Ammon's horn (tissue), 1 donor: ENCODE measurements at places on chromosomes 16 and 17.
A peak's percentile ranks its signal among the peaks of the same experiment; 100 is the strongest.

- DNase-seq = no peak
These were observed 182.5 kb upstream of the ASIC2 start for GRCh38 chr17:33475594-33475993.

DNA sequence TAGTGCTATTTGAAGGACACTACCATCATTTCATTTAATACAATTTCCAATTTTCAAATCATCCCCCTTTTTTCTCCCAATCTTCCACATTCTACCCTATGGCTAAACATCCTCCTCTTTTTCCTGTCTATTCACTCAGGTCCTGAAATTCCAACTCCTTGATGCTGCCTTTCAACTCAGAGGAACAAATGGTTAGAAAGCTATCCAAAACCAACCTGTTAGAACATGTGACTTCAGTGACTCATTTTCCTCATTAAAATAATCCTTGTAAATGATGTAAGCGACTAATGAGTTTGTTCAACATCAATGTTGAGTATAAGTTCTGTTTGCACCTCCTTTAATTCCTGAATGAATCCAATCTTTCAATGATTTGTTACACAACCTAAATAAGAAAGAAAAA, 5.5 kb downstream of the PSMD12 start:
- DNase-seq = no peak

GRCh38 chr16:50740736-50741135, 1.1 kb upstream of the CYLD start:
- DNase-seq = no peak

DNA sequence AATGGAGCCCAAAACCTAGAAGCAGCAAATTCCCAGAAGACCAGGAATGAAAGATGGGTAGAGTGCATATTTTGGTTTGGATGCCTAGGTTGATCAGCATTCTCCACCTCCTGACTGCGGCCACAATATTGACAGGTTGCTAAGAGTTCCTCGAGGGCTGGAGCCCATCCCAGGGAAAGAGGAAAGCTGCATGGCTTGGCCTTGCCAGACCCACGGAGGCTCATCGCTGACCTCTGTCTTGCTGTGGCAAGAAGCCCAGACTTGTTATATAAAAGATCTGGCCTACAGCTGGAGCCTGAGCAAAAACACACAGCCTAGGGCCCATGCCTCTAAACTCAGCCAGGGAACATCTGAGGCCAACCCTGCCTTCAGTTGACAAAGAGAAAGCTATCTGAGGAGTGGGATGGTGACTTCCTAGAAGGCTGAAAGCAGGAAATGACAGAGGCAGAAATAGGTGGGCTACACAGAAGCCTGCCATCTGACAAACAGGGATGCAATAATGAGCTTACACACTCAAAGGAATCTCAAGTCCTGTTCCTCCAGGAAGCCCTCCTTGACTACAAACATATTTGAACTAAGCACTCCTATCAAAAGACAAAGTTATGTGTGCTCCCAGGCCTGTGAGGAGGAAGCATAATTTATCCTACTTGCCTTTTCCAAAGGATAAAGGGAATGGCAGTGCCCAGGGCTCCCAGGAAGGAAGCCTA, 22.5 kb upstream of the SLC35B1 start:
- peak; percentile 75 for DNase-seq

DNA sequence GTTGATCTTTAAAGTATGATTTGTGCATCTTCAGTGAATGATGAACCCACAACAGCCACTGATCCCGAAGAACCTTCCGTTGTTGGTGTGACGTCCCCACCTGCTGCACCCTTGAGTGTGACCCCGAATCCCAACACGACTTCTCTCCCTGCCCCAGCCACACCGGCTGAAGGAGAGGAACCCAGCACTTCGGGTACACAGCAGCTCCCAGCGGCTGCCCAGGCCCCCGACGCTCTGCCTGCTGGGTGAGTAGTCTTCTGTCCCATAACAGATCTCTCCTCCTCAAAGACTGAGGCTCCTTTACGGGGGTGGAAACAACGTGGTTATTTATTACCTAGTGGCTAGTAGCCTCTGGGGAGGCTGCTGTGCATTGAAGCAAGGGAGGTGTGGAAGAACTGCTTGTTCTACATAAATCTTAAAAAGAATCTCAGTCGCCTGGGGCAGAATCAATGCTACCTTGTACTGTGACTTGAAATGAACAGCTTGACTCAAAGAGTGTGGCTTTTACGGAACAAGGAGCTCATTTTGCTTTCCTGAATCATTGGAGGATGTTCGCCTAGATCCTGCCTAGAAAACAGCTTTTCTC, 63.0 kb upstream of the CLEC18A start:
- DNase-seq = peak; percentile 36

DNA sequence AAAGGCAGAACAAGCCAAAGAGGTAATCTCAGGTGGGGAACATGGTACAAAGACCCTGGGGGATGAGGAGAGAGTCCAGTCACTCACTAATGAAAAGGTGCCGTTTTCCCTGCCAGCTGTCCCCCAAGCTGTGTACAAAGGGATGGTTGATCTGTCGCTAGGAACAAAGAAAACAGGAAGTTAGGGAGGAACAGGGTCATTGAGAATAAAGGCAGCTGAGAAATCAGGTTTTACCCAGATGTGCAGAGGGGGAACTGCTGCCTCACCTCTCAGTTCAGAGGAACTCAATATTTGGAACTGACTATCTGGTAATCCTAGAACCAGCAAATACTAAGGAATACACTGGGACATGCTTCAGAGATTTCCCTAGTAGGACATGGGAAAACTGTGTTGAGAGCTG, 1.5 kb downstream of the RSKR start:
- DNase-seq = no peak

DNA sequence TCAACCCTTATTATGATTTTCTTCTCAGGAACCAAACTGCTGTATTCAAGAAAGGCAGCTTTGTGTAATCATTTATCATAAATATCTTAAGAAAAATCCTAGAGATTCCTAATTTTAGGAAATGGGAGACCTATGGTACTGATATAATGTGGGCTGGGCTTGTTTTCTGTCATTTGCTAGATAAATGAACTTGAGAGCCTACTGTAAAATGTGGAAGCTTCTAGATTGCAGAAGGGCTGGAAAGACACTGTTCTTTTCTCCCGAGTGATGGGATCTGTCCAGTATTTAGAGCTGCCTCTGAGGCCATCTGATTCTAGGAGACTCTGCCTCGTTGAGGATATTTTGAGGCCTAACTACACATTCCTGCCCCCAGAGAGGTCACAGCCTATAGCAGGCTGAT, 19.9 kb upstream of the STH start:
- DNase-seq = no peak

GRCh38 chr17:15086776-15087295, 178.3 kb downstream of the PMP22 start:
- no peak for DNase-seq

DNA sequence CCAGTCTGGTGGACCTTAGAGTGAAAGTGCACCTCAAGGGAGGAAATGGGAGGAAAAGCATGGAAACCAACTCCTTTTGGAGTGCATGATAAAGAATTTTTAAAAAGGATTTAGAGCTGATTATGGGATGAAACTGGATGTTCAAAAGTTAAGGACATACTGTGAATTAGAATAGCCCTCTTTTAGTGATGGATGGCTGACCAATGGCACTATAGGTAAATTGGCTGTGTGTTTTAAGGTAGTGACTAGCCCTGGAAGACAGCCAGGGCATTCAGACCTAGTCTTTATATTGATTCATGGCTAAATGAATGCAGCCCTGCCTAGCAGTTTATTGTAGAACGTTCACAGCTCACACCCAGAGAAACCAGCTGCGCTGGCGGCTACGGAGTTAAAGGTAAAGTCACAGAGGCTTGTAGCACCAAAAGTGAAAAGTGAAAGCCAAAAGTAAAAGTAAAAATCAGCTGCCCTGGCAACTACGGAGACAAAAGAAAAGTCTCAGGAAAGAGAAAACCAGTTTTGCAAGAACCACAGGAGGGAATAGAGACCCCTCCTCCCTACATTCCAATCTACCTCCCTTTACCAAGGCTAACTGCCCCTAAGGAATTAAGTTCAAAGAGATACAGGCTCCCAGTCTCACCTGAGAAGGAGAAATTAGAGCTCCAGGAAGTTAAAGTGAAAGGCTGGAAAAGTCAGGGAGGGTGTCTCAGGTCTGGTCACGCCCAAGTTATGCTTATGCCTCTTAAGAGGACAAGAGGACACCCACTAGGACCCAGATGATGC, 21.8 kb downstream of the ACSM1 start:
- no peak for DNase-seq

- DNase-seq = no peak
These were observed 3.3 kb downstream of the IFT20 start for GRCh38 chr17:28331891-28332420.

- no peak for DNase-seq
These were observed 48.1 kb upstream of the GOSR1 start for GRCh38 chr17:30429155-30429554.

- no peak for DNase-seq
These were observed 57.8 kb downstream of the ENGASE start for GRCh38 chr17:79132271-79133064.

- DNase-seq = no peak
These were observed 3.2 kb downstream of the OR2C1 start for GRCh38 chr16:3358871-3359270.

DNA sequence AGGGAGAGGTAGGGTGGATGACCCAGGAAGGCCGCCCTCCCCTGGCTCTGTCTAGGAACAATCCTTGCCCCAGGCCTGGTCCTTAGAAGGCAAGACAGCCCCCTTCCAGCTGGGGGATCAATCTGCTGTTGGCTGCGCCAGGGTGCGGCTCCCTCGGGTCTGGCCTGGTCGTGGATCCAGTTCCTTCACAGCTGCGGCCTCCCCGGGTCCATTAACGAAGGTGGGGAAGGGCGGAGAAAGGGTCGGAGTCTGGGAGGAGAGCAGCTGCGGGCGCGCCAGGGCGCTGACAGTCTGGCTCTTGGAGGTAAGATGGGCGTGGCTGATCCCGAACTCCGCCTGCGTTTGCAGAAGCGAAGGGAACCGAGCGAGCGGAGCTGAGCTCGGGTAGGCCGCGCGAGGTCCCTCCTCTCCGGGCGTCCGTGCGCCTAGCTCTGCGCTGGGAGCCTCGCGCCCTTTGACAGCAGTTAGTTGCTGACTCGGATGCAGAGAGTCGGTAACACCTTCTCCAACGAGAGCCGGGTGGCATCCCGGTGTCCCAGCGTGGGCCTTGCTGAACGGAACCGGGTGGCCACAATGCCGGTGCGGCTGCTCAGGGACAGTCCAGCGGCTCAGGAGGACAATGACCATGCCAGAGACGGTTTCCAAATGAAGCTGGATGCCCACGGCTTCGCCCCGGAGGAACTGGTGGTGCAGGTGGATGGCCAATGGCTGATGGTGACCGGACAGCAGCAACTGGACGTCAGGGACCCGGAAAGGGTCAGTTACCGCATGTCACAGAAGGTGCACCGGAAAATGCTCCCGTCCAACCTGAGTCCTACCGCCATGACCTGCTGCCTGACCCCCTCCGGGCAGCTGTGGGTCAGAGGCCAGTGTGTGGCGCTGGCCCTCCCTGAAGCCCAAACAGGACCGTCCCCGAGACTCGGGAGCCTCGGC, at the start of gene HSPB9:
Gene HSPB9 (plus strand): TSS at position 434 of the 933 bp plus-strand sequence. CDS start 47 bp downstream, at position 481.
- no peak for DNase-seq

GRCh38 chr16:65101009-65101408, 20.9 kb downstream of the CDH11 start:
- DNase-seq = no peak

GRCh38 chr17:45127548-45128300, 4.6 kb downstream of the PLCD3 start:
- no peak for DNase-seq

DNA sequence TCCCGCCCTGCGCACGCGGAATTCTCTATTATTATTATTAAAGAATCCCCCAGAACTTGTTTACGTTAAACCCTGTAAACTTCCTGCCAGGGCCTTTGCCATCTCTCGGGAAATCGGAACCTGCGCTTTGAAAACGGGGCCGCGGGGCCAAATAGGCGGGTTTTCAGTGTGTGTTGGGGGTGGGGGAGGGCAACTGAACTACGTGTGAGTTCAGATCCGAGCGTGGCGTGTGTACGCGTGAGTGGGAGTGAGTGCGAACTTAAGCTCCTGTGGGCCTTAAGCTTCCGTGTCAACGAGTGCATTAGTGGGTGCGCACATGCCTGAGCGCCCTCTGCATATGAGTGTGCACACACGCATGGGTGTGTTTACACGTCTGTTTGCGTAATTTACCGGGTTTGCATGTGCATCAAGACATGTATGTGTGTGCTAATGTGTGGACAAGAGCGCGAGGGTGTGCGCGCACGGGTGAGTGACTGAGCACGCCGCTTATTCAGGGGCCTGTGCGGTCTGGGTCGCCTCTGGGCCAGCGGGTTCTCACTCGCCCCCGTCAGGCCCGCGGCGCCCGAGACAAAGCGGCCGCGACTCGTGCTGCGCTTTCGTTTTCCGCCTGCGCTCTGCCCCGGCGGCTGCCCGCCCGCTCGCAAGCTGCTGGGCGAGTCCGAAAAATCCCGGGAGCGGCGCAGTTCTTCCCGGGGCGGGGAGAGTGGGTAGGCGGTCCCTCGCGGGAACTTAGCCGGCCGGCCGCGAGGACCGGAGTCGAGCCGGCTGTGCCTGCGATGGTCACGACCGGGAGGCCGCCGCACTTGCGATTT, 1.2 kb upstream of the FOXF1 start:
- no peak for DNase-seq

GRCh38 chr16:66489818-66490217, 60.1 kb downstream of the TK2 start:
- DNase-seq = no peak

GRCh38 chr17:56313201-56313600, 159.9 kb downstream of the ANKFN1 start:
- no peak for DNase-seq

DNA sequence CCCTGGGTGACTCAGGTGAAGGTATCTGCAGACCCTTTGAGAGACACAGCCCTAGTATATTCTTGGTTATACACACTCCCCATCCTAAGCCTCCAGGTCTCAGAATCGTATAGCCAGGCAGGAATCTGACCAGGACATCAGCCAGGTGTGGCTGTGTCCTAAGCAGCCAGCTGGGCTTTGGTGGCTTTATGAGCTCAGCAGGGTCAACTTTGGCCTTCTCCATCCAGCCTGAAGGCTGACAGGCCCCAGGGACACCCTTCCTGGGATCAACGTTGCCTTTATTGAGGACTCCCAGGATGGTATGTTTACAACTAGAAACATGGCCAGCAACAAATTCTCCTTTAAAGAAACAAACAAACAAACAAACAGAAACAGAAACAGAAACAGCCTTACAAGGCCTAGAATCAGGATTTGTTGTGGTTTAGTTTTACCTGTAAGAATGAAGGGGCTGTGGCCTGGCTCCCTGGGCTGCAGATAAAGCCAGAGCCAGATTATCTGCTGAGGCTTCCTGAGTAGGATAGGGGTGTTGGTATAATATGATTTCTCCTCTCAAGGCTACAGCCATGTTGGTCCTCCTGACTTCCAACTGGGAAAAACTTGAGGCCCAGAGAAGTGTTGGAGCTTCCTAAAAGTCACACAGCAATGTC, 8.5 kb downstream of the KIF19 start:
- DNase-seq = no peak
